ENCODE measurements at places on chromosomes 5 and 9.

- DNase-seq = peak; percentile 44
These were observed 1.7 kb upstream of the RXRA start for GRCh38 chr9:134324359-134325095.

DNA sequence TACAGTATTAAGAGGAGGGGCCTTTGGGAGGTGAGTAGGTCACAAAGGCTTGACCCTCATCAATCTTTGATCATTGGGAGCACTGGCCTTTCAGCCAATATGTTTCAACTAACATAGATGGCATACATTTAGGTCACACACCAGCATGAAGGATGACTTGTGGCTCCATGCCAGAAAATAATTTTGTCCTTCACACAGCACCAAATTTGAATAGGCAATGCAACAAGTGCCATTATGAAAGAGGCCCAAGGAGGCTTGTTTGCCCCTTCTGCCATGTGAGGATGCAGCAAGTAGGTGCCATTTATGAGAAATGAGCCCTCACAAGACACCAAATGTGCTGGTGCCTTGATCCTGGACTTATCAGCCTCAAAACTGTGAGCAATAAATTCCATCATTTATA lies 81.1 kb downstream of the JAKMIP2 start:
- no peak for DNase-seq

DNA sequence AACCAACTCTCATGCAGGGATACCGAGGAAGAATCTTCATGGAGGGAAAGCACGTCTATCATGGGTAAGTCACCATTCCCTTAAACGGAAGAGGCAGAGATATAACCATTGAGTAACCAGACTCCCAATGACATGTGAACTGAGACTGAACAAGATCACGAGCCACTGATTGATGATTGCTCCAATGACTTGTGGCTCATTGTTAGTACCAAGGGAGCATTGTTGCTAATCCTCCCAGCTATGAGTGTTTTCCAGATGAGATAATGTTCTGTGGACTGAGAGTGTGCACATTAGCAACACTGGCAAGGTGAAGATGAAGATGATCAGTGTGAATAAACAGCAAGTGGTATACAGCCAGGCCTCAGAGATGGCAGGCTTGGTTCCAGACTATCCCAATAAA lies 219.2 kb upstream of the MAP3K1 start:
- no peak for DNase-seq

DNA sequence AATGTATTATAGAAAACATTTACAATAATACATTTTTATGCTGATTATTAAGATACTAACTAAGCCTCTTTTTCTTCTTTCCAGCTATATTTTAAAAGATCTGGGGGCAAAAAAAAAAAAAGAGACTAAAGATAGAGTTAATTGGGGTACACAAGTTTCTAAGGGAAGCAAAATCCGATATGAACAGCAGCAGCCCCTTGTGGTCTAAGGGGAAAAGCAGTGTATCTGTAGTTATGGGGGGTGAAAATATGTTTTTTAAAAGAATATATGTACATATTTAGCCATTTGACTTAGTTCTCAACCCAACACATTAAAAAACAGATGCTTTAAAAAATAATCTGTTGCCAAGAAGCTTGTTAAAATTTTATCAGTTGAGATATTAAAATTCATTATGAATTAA lies 134.3 kb upstream of the POU5F2 start:
- no peak for DNase-seq

GRCh38 chr9:127835991-127836516 lies 18.4 kb downstream of the ENG start:
- no peak for DNase-seq

- DNase-seq = no peak
These were observed 838.4 kb upstream of the NUDT12 start for GRCh38 chr5:104400941-104401340.

DNA sequence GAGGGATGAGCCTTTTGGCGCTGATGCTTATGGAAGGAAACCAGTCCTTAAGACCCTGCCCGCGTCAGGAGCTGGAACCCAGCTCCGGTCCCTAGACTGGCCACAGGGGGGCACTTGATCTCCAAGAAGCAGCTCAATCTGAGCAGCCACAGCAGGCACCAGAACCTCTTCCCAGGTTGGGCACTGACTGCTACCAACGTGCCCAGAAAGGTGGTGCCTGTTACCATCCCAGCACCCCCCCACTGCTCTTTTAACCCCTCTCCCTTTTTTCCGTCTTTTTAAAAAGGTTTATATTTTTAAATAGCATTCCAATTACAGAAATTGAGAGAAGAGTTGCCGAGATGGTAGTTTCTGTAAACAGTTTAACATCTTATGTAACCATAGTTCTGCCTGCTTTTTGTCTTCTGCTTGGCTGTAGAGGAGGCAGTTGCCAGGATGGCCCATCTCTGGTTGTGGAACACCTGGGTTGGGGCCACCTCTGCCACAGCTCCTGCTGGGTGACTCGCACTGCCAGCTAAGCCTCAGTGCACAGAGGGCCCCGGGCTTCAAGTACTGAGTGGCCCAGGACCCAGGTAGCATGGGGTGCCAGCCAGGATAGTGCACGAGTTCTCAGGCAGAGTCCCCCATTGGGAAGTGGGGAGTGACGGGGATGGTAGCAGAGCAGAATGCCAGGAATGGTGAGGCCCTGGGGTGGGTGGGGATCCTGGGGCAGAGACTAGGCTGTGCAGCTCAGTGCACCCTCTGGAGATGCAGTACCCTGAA lies 62.8 kb downstream of the PFDN1 start:
- peak; percentile 73 for DNase-seq

GRCh38 chr5:169404223-169404622 lies 103.3 kb upstream of the SLIT3 start:
- DNase-seq = no peak
